NB4 (cell line): ENCODE measurements at places on chromosomes 2 and 18.

DNA sequence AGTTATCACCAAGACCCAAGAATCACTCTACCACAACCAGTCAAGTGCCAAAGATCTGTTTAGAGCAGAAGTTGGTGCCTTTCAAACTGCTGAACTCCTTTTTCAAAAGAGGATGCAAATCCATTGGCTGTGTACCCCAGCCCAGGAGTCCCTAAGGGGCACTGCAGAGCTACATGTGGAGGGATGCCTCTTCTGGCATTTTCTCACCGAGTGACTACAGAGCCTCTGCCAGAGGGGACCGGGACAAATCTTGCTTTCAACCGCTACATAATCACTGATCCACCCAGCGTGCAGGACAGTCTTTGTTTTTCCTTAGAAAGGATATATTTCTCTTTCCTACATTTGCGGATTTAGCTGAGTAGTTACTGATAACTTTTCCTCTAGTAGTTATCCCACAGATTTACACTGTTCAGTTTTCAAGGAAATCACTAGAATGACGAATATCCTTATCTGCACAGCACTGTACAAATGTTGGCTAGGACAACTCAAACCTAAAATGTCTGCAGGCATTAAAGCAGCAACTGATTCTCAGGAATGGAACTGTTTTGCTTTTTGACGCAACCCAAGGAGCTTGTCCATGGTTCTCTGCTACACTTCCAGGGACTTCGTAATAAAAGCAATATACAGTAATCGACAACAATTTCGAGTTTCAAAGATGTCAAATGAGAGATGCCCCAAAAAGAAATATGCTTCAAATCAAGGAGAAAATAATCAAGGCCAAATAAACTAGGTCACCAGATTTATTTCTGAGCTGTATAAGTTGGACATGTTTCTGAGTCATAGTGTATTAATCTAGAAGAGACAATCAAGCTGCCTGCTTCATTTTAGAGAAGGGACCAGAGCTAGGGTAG lies 24.1 kb downstream of the EPB41L3 start:
- no peak for DNase-seq

DNA sequence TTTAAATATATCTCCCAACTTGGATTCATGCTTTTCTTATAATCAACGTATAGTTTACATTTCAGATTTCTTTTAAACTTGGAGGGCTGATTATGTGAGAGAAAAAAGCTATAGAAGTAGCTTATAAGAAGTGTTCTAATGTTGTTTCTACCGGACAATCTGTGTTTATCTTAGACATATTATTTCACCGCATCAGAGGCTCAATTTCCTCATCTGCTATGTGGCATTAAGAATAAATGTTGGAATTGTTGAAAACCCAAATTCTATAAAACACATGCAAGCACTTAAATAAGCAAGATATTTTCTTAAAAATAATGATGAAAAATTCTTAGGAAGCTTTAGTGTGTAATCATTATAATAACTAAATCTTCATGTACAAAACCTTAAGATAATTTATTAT lies 407.9 kb downstream of the HRH4 start:
- no peak for DNase-seq

DNA sequence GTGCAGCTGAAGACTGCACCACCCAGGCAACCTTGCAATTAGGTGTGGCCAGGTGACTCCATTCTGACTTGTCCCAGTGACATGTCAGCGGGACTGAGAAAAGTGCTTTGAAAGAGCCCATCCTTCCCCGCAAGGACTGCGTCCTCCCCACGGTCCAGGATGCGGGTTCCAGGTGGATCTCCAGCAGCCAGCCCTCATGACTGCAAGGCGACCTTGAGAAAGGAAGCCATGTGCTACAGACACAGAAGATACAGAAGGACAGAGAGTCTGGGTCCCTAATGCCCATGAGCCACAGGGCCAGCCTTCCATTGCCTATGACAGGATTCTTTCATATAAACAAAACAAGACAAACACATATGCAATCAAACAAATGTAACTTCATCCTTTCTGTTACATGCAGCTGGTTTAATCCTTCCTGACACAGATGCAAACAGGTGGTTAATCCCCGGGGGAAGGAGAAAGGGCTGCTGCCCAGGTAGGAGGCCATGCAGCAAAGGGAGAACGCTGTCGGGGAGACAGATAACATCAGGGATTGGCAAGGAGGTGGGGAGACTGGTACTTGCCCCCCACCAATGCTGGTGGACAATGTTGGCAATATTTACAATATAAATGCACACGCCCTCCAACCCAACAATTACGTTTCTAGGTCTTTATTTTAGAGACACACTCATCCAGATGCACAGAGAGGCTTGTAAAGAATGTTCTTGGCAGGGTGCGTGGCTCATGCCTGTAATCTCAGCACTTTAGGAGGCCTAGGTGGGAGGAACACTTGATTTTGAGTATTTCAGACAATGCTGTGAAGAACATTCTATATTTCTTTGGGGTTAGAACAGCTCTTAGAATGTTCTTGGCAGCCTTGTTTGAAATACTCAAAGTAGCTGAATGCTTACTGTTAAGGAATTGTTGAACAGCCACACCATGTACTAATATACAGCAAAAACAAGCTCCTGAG lies 64.8 kb downstream of the NCAPH start:
- DNase-seq: no peak

- no peak for DNase-seq
Observed at GRCh38 chr2:120020554-120020953, 7.7 kb downstream of the EPB41L5 start.

DNA sequence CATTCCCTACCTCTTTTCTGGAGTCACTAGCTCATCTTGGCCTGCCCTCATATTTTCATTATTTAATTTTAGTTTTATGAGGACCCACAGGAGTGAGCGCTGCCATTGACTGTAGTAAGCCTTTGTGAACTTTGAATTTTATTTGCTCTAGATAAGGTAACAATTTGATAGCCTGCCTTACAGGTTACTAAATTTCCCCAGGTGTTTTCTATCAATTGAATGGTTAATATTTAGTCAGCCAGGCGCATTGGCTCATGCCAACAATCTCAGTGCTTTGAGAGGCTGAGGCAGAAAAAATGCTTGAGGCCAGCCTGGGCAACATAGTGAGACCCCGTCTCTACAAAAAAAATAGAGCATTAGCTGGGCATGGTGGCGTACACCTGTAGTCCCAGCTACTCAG lies 50.2 kb downstream of the DAW1 start:
- no peak for DNase-seq

- DNase-seq: no peak
Observed at GRCh38 chr18:78130232-78131195, 849.1 kb upstream of the SALL3 start.

- no peak for DNase-seq
Observed at GRCh38 chr2:108257757-108258331, 18.1 kb downstream of the SULT1C3 start.
